ENCODE measurements at places on chromosomes 6 and 20.

DNA sequence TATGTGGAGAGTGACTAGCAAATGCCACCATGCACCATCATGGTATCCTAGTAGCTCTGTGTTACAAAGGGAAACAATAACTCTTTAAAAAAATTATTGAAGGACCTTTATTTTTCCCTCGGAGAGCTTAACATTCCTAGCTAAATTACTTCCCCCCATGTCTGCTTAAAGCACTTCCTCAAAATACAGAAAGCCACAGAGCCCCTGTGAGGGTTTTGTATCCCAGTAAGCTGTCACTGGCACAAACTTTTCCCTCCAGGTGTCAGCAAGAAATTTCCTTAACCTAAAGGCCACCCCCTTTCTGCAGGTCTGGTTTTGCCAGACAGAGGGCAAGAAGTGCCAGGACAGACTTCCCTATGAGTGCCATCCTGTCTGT lies 340.0 kb upstream of the PRDM1 start:
- no peak for DNase-seq

DNA sequence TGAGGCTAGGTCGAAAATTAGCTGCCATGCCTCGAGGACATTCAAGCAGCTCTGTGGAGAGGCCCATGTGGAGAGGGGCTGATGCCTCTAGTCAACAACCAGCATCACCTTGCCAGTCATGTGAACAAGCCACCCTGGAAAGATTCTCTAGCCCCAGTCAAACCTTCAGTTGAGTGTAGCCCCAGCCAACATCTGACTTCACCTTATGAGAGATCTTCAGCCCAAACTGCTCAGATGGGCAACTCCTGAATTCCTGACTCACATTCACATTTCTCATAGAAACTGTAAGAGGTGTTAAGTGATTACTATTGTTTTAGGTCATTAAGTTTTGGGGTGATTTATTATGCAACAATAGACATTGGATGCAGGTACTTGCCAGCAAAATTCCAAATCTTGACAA lies 44.9 kb downstream of the GJA10 start:
- DNase-seq, result no peak

DNA sequence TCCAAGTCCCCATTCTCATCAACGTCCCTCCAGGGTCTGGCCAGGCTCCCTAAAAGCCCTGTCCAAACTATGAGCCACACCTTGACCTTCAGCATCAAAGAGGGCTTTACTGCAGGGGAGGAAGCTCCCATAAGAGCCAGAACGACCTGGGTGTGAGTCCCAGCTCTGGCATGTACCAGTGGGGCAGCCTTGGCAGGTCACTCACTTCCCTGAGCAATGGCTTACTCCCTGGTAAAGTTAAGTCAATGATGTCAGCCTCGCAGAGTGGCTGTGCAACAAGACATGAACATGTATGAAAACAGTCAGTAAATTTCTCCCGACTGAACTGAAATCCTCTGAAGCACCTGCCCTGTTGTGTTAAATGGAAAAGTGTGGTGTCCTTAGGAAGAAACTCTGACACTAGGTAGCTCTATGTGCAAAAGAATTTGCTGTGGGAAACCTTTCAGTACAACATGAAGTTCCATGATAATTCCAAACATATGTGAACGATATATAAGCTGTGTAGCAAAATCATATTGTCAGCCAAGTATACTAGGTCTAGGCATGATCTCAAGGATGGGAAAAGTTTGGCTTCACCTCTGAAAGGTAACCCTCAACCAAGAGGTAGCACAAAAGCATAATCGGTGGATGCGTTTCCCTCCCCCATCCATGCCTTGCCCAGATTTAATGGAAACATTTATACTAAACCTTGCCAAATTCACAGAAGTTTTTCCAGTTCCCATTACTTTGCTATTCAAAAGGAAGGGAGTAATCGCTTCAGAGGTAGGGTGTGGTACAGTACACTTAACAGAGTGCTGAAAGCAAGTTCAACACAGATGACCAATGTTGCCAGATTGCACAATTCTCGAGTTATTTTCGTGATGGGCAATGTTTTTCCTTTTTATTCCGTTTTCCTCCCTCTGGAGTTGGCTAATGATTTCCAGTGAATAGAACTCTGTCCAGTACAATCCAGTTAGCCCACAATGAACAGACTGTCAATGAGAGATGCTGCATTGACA lies 49.0 kb upstream of the RANBP9 start:
- no peak for DNase-seq

DNA sequence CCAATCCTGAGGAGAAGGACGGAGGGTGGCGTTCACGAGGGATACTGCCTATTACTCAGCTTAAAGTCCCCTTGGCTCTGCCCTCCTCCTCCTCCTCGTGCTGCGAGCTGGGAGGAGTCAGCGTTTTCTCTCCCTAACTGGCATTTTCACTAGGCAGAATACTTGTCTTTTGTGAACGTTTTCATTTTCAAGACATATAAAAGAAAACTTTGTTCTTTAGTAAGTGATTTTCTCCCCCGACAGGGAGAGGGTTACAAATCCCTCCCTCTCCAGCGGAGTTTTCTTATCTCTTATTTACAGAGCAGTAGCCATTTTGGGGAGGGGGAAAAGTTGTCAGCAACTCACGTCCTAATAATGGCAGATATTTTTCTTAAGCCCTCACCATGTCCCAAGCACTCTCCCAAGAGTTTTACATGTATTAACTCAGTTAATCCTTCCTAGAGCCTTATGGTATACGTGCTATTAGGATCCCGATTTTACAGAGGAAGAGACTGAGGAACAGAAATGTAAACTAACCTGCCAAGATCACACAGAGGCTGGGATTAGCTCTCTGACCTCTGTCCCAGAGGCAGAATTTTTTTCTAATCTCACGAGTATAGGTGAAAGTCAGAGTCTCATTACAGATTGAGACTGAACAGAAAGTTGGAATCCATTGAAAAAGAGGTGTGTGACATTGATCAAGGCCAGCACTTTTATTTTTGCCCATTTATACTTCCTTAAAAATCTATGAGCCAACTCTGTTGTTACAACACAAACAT lies 30.0 kb upstream of the ZNF217 start:
- peak; percentile 54 for DNase-seq

DNA sequence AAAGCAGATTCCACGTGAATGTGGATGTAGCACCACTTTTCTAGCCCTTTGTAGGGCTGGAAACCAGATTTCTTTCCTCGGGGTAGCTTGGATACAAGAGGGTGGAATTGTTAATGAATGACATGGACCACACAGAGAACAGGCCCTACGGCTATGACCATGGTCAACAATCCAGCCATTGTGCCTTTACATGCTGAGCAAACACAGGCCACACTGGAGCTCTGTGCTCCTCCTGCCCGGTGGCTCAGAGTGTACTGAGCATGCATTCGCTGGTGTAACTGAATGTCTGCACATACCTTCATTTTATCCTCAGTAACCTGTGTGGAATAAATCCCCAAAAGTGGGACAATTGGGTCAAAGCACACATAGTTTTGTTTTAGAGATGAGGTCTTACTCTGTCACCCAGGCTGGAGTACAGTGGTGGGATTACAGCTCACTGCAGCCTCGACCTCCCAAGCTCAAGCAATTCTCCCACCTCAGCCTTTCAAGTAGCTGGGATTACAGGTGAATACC lies 32.8 kb downstream of the LRP11 start:
- DNase-seq, result no peak

DNA sequence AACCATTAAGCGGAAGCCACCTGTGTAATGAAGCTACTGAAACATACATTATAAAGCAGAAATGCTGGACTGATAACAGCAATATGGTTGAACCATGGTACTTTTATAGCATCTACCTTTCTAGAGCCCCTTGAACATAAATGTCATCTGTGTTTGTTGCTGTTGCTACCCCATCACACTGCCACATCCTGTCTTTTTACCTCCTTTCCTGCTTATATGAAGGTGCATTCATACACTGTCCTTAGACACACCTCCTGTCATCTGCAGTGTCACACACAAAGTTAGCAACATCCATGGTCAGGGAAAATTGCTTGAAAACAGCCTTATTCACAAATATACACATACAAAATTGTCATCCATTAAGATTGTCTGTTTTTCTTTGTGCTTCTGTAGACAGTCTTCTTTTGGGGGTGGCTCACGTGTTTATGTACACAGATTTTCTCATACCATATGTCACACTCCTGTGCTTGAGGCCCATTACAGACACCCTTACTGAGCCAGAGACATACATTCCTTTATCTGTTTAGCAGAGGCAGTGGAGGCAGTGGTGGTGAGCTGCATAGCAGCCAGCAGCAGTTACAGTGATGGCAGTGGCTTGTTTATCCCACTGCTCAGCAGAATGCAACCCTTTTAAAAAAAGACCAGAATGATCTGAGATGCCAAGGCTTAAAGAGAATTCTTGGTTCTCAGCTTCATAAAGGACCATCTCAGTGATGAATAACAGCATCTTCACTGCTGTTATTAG lies 25.9 kb downstream of the C6orf62 start:
- DNase-seq, result no peak

DNA sequence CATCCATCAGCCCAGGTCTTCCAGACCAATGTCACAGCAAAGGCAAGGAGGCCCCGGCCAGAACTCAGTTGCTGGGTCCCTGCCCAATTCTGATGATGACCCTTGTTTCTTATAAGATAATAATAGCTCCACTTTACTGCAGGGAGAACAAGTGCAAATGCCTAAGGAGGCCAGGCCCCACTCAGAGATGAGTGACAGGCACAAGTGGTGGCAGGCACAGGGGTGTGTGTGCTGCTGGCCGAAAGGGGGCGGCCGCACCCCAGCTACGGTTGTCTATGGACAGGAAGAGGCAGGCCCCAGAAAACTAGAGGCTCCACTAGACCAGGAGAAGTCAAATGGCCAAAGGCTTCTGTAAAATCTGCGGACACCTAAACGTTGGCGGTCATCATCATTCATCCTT lies 28.6 kb downstream of the GNAS-AS1 start:
- no peak for DNase-seq

DNA sequence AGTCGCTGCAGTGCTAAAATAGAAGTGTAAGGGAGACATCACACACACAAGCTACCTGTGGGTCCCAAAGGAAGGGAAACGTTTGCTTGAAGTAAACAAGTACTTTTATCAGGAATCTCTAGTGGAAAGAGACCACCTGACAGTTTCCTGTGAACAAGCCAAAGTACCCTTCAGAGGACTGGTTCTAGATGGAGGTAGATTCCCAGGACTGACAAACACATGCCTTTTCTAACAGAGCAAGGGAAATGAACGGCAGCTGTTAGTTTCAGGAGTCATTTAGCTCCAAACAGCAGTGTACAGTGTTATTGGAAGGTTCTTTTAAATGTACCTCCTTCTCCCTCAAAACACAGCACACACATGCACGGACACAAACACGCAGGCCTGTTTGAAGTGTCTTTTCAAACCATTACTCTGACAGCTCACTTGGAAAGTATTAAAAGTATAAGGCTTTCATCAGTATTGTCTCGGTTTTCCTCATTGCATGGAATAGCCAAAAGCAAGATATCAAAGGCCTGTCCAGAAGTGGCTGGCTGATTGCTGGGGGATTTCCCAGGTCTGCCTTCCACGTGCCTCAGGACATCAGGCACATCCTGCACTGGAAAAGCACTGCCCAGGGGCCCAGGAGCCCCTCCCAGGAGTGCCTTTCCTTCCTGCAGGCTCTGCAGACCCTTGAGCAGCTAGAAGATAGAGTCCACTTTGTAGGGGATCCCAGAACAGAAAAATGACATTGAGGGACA lies 393.2 kb upstream of the SOX4 start:
- DNase-seq, result no peak

GRCh38 chr20:37454636-37455385 lies 66.2 kb upstream of the NNAT start:
- DNase-seq, result no peak

DNA sequence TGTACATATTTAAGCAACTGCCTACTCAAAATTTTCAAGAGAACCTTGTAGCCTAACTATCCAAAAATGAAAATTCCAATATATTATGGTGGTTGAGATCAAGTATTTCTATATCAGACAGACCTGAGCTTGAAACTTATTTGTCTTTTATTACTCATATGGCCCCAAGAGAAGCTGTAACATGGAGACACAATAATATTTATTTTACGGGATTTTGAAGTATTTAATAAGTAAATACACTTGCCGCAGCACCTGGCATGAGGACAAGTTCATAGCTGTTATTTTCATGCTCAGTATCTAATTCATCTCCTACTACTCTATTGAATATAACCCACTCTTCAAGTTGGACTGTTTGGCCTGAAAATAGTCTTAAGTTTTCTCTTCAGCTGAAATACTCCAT lies 28.0 kb downstream of the PTPRK start:
- peak; percentile 65 for DNase-seq

- no peak for DNase-seq
Observed at GRCh38 chr20:61929561-61929960, 136.1 kb downstream of the TAF4 start.

- no peak for DNase-seq
Observed at GRCh38 chr6:157896932-157897331, 73.9 kb downstream of the SNX9 start.

DNA sequence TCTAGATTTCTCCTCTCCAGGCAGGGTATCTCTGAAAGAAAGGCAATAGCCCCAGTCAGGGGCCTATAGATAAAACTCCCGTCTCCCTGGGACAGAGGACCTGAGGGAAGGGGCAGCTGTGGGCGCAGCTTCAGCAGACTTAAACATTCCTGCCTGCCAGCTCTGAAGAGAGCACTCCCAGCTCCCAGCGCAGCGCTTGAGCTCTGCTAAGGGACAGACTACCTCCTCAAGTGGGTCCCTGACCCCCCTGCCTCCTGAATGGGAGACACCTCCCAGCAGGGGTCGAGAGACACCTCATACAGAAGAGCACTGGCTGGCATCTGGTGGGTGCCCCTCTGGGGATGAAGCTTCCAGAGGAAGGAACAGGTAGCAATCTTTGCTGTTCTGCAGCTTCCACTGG lies 556.9 kb downstream of the EPM2A start:
- no peak for DNase-seq

DNA sequence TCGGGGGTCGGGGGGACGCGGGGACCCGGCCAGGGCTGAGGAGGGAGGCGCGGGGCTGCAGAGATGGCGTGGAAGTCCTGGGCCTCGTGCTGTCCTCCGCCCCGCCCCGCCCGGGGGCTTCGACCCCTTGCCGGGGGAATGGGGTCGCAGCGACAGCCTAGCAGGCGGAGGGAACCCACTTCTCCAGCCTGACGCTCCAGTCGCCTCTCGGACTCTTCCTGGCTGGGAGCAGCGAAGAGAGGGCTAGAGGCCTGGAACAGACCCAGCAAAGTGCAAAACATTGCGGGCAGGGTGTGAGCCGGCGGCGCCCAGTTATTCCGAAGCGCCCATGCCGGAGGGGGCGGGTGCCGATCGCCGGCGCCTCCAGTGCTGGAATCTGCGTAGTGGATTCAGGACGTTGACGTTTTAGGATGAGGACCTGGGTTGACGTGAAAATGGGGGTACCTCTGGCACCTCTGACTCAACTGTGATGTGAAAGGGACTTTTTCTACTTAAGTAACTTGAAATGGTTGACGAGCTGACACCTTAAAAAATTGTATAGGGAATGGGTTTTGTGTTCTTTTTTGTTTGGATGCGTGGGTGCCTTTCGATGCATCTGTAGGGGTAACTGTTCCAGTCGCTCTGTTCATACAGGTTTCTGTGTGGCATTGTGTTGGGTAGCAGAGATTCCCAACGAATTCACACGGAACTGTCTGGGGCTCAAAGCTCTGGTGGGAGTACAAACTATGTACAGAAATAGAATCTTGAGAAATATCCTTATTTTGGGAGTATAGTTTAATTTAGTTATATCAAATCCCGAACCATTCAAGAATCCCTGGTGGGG lies 1.4 kb downstream of the SLC35F1 start:
- DNase-seq, result no peak

GRCh38 chr20:37114012-37114411 lies 18.2 kb upstream of the RBL1 start:
- no peak for DNase-seq

Data from smooth muscle cell of the brain vasculature (primary cell).